Stimulated activated CD4-positive, alpha-beta T cell treated with anti-CD3 and anti-CD28 coated beads, TNF-alpha, amount 100 ng/mL, for 4 hours (primary cell): ENCODE measurements at places on chromosomes 2 and 18.

- DNase-seq = no peak
Observed at GRCh38 chr18:10420561-10421352, 33.7 kb upstream of the APCDD1 start.

DNA sequence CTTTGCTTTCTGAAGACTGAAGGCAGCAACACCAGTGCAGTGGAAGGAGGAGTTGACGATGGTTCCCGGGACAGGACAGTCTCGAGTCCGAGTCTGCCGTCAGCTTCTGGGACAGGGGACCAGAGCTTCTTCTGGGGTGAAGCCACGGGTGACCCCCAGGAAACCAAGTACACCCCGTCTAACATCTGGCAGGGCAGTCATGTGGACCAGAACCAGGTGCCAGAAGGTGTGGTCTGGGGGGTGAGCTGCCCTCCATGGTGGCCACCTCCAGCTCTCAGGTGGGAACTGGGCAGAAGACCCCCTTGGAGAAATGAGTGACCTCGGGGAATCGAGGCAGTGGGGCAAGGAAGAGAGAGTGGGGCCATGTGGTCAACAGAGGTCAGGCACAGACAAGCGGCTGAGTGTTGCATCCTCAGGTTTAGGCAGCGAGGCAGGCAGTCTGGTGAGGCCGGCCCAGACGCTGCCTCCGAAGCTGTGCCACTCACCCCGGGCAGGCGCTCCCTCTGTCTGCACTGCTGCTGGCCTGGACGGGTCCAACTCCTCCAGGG is 204.3 kb downstream of the HDAC4 start:
- DNase-seq = no peak

- no peak for DNase-seq
Observed at GRCh38 chr2:59741840-59742239, 811.6 kb downstream of the BCL11A start.

GRCh38 chr2:161713706-161714105 is 89.5 kb downstream of the SLC4A10 start:
- DNase-seq = no peak

GRCh38 chr18:12086249-12086648 is 7.4 kb upstream of the ANKRD62 start:
- no peak for DNase-seq

DNA sequence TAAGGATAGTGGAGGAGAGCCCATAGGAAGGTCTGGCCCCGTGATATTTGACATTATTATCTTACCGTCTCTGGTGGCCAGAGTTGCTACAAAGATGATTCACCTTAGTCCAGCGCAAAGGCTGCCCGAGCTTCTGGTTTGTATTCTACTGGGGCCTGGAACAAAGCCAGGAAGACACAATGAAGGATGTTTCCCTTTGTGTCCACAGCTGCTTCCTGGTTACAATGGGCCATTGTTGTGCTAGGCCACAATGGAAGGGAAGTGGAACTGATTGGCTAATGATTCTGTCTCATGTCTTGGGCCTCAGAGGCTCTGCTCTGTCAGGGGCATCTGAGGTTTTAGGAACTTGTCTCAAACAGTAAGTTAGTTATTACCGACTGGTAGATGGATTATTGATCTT is 132.2 kb downstream of the TDRD15 start:
- no peak for DNase-seq

- no peak for DNase-seq
Observed at GRCh38 chr2:192159208-192159607, 35.5 kb downstream of the TMEFF2 start.

DNA sequence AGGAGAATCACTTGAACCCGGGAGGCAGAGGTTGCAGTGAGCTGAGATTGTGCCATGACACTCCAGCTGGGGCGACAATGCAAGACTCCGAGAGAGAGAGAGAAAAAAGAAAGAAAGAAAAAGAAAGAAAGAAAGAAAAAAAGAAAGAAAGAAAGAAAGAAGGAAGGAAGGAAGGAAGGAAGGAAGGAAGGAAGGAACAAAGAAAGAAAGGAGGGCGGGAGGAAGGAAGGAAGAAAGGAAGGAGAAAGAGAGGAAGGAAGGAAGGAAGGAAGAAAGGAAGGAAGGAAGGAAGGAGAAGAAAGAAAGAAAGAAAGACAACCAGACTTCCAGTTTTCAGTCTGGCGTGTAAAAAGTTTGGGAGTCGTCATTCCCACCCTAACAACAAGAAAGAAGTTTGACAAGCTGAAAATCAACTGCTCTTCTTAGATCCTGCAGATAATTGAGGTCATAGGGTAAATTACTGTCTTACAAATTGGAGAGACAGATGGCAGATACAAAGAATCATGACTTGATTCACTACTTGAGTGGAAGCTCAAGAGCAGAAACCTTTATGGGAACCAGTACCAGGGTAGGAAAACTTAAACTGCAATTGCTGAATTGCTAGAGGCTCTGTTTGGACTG is 15.1 kb upstream of the CYP27C1 start:
- no peak for DNase-seq

DNA sequence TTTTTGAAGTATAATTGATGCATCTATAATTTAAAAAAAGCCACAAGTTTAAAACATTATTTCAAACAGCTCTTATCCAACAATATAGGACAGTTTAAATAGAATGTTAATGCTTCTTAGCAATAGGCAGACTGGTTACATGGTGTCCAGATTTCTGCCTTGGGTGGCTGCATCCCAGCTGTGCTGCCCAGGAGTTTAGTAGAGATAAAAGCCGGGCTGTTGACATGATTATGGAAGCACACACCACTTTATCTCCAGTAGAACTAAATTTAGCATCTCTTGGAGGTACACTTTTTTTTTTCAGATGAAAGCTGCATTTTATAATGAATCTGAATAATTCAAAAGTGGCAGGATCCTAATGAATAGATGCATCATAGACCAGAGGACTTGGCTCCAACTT is 309.7 kb downstream of the PLCL1 start:
- no peak for DNase-seq
